LHCN-M2 (cell line): ENCODE measurements at places on chromosomes 13 and 19. TPM values are rescaled to one million over a fixed set of nuclear protein-coding genes. Genes with fewer than 3 reads are reported as not detected.

Gene PEX11G
- 3.5 and 3.8 TPM in 2 replicates for total RNA-seq

Gene SUPT5H
- 74.8 and 79.0 TPM in 2 replicates for total RNA-seq

Gene SBK3
- 0.17 and 0.26 TPM in 2 replicates for total RNA-seq

Gene DOCK6
- total RNA-seq: 19.4 and 33.0 TPM in 2 replicates

Gene ARHGAP33
- total RNA-seq: 6.4 and 6.6 TPM in 2 replicates

Gene SERTM1
- not detected in 2 replicates for total RNA-seq

Gene PCSK4
- total RNA-seq: 3.3 and 5.4 TPM in 2 replicates

Gene MIER2
- total RNA-seq: 16.5 and 20.1 TPM in 2 replicates

Gene ZNF541
- total RNA-seq: not detected in 2 replicates

Gene TDRD12
- 0.52 and 0.71 TPM in 2 replicates for total RNA-seq

Gene ELSPBP1
- not detected in 2 replicates for total RNA-seq
